Stimulated activated CD4-positive, alpha-beta T cell treated with anti-CD3 and anti-CD28 coated beads, Interleukin-4, amount 100 ng/mL, for 1 hour (primary cell): ENCODE measurements at places on chromosomes 16 and 17.

GRCh38 chr16:53785044-53785443, 81.1 kb downstream of the FTO start:
- DNase-seq = no peak

GRCh38 chr17:63963123-63963522, 9.6 kb downstream of the SCN4A start:
- no peak for DNase-seq

DNA sequence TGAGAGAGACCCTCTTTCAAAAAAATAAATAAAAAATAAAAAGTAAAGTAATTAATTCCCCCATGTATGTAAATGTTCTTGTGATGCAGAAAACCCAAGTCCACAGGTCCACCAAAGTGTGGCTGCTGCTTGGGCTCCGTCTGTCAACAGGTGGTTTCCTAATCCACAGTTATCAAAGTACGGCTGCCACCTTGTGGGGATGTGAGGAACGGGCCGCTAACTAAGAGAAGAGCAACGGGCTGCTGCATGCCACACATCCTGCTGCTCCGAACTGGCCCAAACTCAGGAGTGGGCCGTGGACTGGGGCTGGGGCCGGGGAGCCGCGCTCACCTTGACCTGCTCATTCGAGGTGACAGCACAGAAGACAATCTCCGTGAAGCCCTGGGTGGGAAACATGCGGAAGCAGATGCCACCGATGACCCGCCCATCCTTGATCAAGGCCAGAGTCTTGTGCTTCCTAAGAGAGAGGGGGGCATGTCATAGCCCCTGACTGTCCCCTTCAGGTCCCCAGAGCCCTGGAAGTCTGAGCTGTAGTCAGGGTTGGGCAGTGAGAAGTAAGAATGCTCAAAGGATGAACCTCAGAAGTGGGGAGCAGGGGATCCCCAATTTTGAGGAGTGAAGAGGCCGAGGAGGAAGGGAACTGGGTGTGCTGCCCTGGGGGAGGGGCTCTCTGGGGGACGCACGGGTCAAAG, 4.3 kb downstream of the KAT2A start:
- DNase-seq = peak; percentile 79

- DNase-seq = peak; percentile 2
These were observed at the start of gene HYDIN for GRCh38 chr16:71230122-71230845. TSS of gene HYDIN (minus strand) at chr16:71230722. CDS start at chr16:71186895, 43,827 bp downstream.

GRCh38 chr17:64607862-64608565, 54.1 kb downstream of the SMURF2 start:
- no peak for DNase-seq

GRCh38 chr16:88508868-88509748, 56.0 kb downstream of the ZFPM1 start:
- no peak for DNase-seq

GRCh38 chr17:18858567-18859245, 775 bp downstream of the PRPSAP2 start:
- DNase-seq = no peak

DNA sequence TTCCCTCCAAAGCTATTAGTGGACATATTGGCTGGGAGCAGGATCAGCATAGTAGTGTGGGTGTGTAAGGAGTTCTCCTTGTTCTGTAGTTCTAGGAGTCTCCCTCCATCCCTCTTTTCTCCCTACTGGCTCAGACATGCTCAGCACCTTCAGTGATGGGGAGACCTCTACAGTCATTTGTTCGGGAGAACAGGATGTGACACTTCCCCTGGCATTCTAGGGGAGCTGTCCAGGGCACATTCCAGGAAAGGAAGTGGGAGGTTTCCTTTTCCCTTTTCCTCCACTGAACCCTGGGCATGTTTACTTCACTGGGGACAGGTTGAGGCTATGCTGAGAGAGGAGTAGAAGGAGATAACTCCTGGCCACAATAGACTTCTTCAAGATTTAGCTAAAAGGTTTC, 86.5 kb downstream of the MYH13 start:
- no peak for DNase-seq

GRCh38 chr17:49190932-49191331, 19.4 kb downstream of the GNGT2 start:
- DNase-seq = no peak

- no peak for DNase-seq
These were observed 40.8 kb upstream of the TAOK1 start for GRCh38 chr17:29349409-29349808.

DNA sequence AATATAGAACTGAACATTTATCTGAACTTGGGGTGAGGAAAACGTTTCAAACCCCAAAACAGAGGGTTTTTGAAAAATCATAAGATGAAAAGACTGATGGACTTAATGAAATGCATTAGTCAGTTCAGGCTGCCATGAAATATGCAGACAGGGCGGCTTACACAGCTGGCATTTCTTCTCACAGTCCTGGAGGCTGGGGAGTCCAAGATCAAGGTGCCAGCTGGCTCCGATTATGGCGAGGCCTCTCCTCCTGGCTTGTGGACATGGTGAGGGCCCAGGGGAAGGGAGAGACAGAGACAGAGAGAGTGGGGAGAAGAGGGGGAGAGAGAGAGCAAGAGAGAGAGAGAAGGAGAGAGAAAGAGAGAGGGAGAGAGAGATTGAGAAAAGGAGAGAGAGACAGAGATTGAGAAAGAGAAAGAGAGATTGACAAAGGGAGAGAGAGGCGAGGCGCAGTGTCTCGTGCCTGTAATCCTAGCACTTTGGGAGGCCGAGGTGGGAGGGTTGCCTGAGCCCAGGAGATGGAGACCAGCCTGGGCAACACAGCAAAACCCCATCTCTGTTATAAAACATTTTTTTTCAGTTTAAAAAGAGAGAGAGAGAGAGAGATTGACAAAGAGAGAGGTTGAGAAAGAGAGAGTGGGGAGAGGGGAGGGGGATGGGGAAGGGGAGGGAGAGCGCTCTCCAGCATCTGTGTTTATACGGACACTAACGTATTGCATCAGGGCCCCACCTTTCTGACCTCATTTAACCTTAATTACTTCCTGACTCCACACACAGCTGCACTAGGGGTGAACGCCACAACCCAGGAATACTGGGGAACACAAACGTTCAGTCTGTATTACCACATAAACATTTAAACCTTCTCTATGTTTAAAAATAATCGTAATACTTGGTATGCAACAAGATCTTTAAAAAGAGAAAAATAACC, 24.6 kb upstream of the RPH3AL start:
- no peak for DNase-seq

DNA sequence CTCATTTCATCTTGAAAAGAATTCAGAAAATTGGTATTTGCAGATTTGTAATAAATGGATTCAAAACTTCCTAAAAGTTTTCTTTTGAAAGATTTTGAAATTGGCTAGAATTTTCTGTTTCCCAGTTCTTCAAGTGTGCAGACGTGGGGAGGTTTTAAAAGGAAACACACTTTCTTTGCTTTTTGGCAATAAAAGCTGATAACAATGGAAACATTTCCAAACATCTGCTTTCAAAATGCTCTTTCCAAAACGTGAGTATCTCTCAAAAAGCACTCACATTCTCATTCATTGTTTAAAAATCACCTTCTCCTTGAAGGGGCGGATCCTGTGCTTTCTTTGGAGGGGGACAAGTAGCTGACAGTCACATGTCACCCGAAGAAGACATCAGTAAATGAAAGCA, 8.6 kb upstream of the GSG1L start:
- DNase-seq = no peak

GRCh38 chr16:23323224-23324030, 21.3 kb downstream of the SCNN1B start:
- DNase-seq = no peak

GRCh38 chr17:77196251-77196650, 55.5 kb downstream of the SEC14L1 start:
- no peak for DNase-seq

DNA sequence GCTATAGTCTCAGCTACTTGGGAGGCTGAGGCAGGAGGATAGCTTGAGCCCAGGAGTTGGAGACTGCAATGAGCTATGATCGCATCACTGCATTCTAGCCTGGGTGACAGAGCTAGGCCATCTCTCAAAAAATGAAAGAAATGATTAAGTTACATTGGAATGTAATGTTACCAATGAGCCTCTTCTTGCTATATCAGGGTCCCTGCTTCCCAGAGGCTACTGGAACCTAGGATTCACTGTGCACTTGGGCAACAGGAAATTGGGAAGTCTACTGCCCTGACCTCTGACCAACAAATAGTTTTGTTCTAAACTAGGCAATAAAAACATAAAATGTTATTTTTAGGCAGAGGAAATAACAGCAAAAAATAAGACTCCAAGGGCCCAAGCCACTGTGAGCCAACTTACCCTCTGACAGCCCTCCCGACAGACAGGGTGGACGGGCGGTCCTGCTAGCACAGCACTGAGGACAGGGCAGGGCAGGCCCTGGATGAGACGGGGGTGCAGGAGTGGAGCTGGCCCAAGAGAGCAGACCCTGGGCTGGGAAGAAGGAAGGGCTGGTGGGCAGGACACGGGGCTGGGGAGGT, 27.5 kb downstream of the NSMCE1 start:
- DNase-seq = no peak

GRCh38 chr16:46746821-46747776, 1.0 kb downstream of the MYLK3 start:
- DNase-seq = no peak

GRCh38 chr16:17471719-17472461, 1.1 kb upstream of the XYLT1 start:
- no peak for DNase-seq

DNA sequence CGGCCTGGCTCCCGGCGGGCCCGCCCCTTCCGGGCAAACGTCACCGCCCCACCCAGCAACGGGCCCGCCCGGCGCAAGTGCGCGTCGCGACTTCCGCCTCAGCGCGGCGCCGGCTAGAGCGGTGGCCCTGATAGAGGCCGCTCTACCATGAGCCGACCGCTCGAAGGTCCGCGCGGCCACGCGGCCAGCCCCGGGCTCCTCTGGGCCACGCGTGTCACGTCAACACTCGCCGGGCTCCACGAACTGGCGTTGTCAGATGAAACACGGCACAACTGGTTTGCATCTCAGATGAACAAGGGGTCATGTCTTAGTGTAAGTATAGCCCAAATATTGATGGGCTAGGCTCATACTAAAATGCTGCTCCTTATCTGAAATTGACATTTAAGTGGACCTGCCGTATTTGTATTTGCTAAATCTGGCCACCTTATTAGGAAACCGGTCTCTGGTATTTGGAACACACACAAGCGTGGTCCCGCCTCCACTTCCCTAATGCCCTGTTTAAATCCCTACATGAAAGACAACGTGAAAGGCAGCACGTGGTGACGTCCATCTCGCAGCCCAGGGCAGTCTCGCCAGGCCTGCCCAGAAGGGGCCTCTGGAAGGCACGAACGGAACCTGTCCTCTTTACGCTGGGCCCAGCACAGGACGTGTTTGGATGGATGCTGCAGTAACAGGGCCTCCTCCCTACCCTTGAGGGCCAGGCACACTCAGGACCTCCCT, at the start of gene ZNF598:
Gene ZNF598 (minus strand): TSS at position 31 of the 720 bp plus-strand sequence.
- DNase-seq = peak; percentile 82

DNA sequence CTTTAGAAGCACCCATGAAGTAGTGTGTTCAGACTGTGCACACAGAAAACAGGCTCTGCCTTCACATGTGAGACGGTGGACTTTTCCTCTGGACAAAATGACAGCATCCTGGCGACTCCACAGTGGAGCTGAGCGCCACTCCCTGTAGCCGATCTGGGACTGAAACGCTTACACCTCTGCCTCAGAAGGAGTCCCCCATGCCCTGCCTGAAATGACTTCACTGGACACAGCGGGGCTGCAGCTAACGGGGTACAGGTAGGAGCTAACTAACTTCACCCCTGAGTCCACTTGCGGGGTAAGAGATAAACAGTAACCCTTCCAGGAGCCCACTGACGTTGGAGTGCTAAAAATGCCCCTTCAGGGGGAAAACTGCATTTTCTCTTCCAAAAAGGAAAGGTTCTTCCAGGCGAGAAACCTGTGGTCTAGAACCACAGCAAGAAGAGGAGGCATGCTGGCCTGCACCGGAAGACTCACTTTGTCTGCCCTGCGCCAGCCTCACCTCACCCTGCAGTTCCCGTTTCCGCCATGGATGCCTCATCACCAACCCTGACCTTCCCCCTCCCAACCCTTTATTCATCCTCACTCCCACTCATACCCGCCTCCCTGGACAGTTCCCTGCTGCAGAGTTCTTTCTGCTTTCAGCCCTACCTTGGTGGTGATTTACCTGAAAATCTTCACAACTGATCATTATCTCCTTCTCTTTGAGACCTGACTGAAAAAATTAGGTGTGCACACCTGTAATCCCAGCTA, 19.4 kb upstream of the ENDOV start:
- DNase-seq = no peak

- no peak for DNase-seq
These were observed 56.3 kb downstream of the METRNL start for GRCh38 chr17:83135692-83136091.

DNA sequence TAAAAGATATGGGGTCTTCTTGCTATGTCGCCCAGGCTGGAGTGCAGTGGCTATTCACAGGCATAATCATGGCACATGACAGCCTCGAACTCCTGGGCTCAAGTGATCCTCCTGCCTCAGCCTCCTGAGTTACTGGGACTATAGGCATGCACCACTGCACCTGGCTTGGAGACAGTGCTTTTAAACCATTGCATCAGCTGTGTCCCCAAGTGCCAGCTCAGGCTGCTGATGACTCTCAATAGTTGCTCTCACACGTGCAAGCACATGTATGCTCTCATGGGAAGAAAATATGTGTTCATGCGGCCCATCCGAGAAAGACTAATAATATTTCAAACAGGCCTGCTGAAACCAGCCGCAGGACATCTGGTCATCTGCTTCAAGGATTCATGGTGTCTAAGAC, 8.8 kb downstream of the CCL16 start:
- DNase-seq = no peak

- no peak for DNase-seq
These were observed 314.1 kb upstream of the TNRC6C start for GRCh38 chr17:77644181-77645071.

GRCh38 chr16:52652033-52652432, 105.1 kb upstream of the TOX3 start:
- DNase-seq = no peak

GRCh38 chr17:34797720-34798119, 163.5 kb downstream of the CCT6B start:
- peak; percentile 14 for DNase-seq

- no peak for DNase-seq
These were observed 39.1 kb downstream of the PSME3IP1 start for GRCh38 chr16:57146735-57147134.

- DNase-seq = no peak
These were observed 321.9 kb upstream of the ZFHX3 start for GRCh38 chr16:73369851-73370250.

- no peak for DNase-seq
These were observed 533.8 kb upstream of the CDH5 start for GRCh38 chr16:65832679-65833078.

- no peak for DNase-seq
These were observed 4.6 kb downstream of the KRT34 start for GRCh38 chr17:41377546-41377945.

DNA sequence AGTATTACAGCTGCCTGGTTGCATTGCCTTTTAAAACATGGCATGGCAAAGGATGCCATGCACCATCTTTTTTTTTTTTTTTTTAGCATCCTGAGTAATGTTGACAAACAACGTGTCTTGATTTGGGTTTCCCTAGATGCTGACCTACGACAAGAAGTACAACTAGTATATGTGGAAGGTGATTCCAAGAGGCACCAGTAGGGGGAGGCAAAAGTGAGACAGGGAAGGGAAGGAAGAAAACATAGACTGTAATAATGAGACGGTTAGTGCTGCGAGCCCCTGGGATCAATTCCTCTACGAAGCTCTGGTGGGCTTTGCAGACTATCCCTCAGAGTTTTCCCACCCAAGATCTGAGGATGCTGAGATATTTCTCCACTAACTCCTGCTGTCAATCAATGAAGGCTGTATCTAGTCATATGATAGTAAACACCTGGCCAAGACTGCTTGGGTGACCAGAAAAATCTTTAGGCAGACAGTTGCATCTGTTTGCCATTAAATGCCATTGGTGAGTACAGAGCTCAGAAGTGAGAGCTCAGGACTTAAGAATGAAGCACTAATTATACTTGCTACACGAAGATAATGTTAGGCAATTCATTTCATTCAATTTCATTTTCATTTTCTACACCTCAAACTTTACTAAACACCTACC, 458.6 kb upstream of the GOT2 start:
- no peak for DNase-seq
